ENCODE measurements at places on chromosomes 16 and 17.

GRCh38 chr17:3697103-3697476, 1.1 kb upstream of the P2RX5 start:
- DNase-seq, result no peak

GRCh38 chr17:71260366-71260940, 860.4 kb upstream of the SOX9 start:
- no peak for DNase-seq

DNA sequence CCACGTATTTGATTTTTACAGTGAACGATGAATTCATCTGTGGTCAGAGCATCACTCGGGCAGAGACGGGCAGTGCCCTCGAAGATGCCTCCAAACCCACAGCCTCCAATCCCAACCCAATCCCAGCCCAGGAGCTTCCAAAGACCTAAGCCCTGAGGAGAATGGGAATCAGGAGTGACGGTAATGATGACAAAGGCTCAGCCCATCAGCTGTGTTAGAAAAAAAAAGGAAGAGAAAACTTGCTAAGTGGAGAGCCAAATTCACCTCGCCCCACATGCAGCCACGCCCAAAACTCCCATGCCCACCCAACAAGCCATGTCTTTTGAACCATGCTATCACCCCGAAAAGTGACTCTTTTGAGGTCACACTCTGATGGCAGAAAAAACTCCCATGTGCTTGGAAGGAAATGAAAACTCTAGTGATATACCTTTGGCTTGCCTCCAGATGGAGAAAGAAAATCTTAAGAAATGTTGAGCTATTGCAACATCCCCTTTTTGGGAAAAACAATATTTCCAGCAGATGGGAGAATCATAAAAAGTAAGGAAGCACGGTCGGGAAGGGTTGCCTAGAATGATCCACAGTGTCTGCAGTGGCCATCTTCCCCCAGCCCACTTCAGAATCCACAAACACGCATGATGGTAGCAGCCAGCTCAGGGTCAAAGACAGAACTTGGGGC, 37.7 kb downstream of the XYLT1 start:
- DNase-seq, result no peak

DNA sequence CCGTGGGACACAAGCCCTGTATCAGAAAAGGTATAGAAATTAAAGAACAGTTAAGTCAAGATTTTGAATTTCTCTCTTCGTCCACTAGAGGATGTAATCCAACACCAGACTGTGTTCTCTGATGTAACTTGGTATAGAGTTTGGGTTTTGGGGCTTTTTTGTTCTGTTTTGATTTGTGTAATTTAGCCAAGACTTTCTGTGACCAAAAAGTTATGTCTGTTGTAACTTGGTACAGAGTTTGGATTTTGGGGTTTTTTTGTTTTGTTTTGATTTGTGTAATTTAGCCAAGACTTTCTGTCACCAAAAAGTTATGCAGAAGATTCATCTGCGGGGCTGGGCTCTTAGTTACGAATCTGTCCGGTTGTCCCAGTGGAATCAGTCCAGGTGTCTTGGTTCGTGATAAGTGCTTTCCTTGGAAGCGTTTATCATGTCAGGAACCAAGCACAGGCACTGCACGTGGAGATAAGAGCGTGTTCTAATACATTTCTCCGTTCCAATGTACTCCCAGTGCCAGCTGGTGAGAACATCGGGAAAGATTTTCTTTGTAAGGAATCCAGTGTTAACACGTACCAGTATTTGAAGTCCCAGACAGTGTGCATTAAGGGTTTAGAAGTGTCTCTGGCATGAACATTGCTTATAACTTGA, 44.1 kb upstream of the SEC14L1 start:
- no peak for DNase-seq

GRCh38 chr17:71434716-71435115, 686.1 kb upstream of the SOX9 start:
- DNase-seq, result no peak

- DNase-seq, result no peak
Measured at GRCh38 chr16:17203424-17203823, 267.3 kb downstream of the XYLT1 start.

- no peak for DNase-seq
Measured at GRCh38 chr17:28682655-28683054, 20.6 kb downstream of the SUPT6H start.

- DNase-seq, result no peak
Measured at GRCh38 chr17:31008374-31009041, 37.7 kb downstream of the RNF135 start.

GRCh38 chr16:56421313-56421712, 4.0 kb downstream of the AMFR start:
- no peak for DNase-seq

DNA sequence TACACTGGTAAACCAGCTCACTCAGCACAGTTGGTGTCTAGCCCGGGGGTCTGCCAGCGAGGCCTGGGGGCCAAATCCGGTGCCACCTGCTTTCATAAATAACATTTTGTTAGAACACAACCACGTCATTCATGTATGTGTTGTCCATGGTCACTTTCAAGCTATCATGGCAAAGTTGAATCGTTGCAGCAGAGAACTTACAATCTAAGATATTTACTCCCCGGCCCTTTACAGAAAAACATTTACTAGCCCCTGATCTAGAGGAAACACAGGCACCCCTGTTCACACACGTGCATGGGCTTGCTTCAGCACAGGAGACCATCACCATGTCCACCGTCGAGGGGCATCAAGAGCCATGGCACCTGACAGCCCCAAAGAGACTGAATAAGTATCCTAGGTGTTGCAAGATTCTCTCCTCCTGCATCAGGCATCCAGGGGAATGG, 111.4 kb upstream of the DNAH9 start:
- no peak for DNase-seq
